ENCODE measurements at places on chromosomes 2 and 18.
A peak's percentile ranks its signal among the peaks of the same experiment; 100 is the strongest.

DNA sequence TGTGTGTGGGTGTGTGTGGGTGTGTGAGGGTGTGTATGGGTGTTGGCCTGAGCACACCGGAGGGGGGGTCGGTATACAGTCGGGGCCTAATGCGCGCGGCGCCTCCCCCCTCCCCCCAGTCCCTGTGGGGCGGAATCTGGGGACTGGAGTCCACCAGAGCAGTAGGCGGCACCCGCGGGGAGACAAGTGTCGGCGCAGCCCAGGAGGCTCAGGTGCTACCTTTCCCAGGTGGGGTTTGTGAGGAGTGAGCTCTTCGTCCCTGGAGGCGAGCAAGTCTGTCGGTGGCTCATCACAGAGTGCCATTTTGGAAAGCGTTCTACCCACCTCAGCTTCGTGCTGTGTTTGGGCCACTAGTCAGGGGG, 2896.1 kb upstream of the TEKT4 start:
- no peak for DNase-seq

DNA sequence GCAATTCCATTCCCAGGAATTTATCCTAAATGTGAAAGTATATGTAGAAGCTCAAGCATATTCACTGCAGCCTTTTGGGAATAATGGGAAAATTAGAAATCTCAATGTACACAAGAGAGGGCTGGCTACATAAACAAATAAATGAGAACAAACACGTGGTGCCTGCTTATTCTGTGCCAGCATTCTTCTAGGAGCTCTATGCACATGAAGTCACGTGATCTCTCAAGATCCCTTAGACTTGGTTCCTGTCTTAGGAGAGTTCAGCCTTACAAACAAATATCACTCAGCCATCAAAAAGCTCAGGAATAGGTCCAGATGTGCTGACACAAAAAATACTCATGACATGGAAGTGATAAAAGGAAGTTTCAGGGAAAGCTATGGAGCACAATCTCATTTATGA, 92.9 kb upstream of the SP3 start:
- DNase-seq, result no peak

GRCh38 chr2:210617732-210618330, 61.4 kb downstream of the CPS1 start:
- no peak for DNase-seq

DNA sequence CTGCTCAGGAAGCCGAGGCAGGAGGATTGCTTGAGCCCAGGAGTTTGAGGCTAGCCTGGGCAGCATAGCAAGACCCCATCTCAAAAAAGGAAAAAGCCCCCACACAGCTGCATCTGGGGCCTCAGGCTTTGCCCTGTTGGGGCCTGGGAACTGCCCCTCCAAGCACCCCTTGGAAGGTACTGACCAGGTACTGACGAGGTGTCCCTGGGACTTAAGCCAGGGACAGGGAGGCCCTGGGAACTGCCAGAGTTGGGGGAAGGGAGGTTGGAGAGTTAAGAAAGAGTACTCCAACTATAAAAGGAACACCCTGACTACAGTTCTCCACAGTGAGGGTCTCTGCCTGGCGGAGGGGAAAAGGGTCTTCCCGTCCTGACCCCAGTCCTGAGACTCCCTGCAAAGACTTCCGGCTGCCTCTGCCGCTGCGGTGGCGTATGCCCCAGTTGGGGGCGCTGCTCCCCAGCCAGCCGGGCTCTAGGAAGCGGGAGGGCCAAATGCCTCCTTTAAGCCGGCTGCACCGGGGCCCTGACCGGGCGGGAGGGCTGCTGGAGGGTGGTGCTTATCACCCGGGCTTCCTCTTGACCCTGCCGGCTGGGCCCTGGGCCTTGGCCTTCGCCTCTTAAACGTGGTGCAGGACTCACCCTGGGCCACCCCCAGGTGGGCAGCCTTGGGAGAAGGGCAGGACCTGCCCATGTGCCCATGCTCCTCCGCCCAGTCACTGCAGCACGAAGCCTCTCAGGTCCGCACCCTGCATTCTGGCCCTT, 12.8 kb downstream of the SLC30A3 start:
- DNase-seq, result peak; percentile 27
